ENCODE measurements at places on chromosomes 12 and 14.

GRCh38 chr12:77914081-77914488, 83.4 kb downstream of the NAV3 start:
- no peak for DNase-seq

DNA sequence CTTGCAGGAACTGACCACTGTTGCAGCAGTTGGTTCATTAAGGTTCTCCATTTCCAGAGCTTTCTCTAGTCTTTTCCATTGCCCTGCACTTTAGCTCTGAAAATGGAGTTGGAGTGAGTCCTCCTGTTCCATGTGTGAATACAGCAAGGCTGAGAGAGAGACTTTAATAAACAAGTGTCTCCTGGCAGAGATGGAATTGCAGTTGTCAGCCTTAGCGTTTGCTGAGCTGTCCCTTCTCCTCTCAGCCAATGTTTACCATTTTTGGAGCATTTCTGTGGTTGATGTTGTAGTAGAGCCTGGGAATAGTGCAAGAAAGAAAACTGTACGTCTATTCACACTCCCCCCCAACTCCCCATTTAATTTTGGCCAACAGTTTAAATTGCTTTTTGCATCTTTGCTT, 7.5 kb upstream of the MANSC4 start:
- DNase-seq = no peak

- DNase-seq = peak; percentile 76
Measured at GRCh38 chr14:93012951-93013719, 90.2 kb downstream of the CHGA start.

DNA sequence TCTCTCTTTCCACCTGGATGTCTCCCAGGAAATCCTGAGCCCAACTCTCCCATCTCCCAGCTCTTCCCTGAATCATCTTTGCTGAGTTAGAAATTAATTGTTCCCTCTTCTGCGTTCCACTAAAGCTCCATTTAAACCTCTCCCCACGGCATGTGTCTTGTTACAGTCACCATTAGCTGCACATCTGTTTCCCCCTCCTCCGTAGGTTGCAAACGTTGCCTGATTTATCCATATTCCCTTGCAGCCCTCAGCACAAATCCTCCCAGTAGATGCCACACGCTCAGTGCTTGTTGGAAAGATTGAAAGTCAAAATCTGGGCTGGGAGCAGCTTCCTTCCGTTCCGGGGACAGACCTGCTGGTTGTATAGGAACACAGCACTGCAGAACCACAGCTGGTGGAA, 90.4 kb downstream of the SLC24A4 start:
- DNase-seq = no peak

- no peak for DNase-seq
Measured at GRCh38 chr14:87996291-87996592, 3.3 kb upstream of the GALC start.

DNA sequence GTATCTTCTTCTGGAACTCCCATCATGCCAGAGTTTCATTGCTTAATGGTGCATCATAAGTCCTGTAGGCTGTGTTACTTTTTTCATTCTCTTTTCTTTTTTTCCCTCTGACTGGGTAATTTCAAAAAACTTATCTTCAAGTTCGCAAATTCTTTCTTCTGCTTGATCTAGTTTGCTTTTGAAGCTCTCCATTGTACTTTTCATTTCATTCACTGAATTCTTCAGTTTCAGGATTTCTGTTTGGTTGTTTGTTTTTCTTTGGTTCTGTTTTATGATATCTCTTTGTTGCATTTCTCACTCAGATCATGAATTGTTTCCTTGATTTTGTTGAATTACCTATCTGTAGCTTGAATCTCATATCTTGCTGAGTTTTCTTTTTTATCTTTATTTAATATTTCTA, 83.3 kb upstream of the PRMT8 start:
- no peak for DNase-seq

GRCh38 chr14:35213143-35213788, 78.9 kb upstream of the PSMA6 start:
- DNase-seq = no peak
